Hepatocyte (in vitro differentiated cells): ENCODE measurements at places on chromosomes 13 and 19. TPM values are rescaled to one million over a fixed set of nuclear protein-coding genes. Genes with fewer than 3 reads are reported as not detected.

DNA sequence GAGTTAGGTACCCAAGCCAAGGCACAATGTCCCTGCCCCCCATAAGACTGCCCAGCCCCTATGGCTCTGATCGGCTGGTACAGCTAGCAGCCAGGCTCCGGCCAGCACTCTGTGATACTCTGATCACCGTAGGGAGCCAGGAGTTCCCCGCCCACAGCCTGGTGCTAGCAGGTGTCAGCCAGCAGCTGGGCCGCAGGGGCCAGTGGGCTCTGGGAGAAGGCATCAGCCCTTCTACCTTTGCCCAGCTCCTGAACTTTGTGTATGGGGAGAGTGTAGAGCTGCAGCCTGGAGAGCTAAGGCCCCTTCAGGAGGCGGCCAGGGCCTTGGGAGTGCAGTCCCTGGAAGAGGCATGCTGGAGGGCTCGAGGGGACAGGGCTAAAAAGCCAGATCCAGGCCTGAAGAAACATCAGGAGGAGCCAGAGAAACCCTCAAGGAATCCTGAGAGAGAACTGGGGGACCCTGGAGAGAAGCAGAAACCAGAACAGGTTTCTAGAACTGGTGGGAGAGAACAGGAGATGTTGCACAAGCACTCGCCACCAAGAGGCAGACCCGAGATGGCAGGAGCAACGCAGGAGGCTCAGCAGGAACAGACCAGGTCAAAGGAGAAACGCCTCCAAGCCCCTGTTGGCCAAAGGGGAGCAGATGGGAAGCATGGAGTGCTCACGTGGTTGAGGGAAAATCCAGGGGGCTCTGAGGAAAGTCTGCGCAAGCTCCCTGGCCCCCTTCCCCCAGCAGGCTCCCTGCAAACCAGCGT, 3.0 kb upstream of the KMT2B start:
- DNase-seq = no peak

DNA sequence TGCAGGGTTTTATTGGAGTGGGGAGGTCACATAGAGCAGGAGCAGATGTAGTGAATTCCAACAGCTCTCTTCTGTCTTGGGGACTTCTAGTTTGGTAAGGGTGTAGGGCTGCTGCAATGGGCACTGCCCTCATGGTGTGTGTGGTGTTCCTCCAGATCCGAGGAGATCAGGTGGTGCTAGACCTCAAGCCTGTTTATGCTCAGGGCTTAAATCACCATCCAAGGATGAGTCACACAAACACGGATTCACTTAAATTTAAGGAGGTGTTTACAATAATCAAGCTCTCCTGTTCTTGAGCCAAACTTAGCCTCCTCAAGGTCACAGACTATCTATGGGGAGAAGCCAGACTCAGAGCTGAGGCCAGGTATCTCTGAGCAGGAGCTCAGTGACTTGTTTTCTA, 23.0 kb downstream of the HS6ST3 start:
- DNase-seq = no peak

- peak; percentile 72 for DNase-seq
Observed at GRCh38 chr19:1220976-1221903, 15.7 kb downstream of the STK11 start.

The ZNF829 gene
- 0.83 and 1.6 TPM in 2 replicates for polyA plus RNA-seq

The HTR2A gene
- 0.11 TPM in 1 of 2 replicates, not detected in the other for polyA plus RNA-seq
